ENCODE measurements at places on chromosomes 6 and 20. TPM values are rescaled to one million over a fixed set of nuclear protein-coding genes. Genes with fewer than 3 reads are reported as not detected.

GRCh38 chr6:119340796-119341487 is 8.6 kb downstream of the MAN1A1 start:
- DNase-seq = no peak

GRCh38 chr6:43744491-43744890 is 25.5 kb upstream of the VEGFA start:
- DNase-seq = no peak

DNA sequence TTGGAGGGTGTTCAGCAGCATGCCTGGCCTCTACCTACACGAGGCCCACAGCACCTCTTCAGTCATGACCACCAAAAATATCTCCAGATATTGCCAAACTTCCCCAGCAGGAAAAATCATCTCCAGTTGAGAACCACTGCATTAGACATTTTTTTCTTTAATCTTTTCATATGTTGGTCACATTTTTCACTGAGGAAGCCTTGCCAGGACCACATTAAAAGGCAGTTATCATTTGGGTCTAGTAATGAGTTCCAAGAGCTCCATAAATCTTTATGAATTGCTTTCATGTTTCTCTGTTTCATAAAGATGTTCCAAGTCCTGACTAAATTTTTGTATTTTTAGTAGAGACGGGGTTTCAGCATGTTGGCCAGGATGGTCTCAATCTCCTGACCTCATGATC is 28.8 kb downstream of the MTRES1 start:
- DNase-seq = no peak

GRCh38 chr6:163335671-163336545 is 78.6 kb upstream of the QKI start:
- DNase-seq = no peak

DNA sequence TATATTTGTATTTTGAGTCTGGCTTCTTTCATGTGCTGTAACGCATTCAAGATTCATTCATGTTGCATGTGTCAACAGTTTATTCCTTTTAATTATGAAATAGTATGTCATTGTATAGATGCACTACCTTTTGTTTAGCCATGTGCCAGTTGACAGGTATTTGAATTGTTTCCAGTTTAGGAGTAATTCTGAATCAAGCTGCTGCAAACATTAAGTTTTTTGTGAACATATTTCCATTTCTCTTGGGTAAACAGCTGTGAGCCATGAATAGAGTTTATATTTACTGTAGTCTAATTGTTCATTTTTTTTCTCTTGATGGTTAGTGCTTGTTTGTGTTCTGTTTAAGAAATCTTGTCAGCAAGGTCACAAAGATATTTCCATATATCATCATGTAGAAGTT is 142.4 kb upstream of the RIPOR2 start:
- DNase-seq = no peak

- no peak for DNase-seq
Measured at GRCh38 chr6:143536461-143536865, 24.9 kb upstream of the FUCA2 start.

GRCh38 chr6:55902796-55903195 is 27.4 kb upstream of the BMP5 start:
- no peak for DNase-seq

- no peak for DNase-seq
Measured at GRCh38 chr20:62921119-62921687, 5.1 kb downstream of the DIDO1 start.

DNA sequence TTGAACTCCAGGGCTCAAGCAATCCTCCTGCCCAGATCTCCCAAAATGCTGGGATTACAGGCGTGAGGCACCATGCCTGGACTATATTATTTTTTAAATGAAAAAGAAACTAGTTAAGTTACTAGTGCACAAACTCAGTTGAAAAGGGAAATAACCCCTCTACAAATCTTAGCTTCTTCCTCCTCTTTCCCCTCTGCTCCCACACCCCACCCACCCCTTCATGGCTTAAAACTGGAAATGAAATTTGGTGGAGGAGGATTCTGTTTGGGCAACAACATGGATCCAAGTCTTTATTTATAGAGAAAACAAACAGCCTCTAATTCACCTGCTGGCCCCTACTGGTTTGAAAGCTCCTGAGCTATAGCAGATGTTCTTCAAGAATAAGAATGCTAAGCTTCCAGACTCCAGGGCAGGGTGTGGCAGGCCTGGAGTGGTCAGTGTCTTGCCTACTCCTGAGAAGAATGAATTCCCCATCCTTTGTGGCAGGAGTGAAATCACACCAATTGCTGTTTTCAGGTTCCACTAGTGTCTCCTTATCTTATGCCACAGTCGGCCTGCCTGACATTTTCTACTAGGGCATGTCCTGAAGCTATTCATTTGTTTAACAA is 73.5 kb downstream of the ZFP64 start:
- DNase-seq = no peak

GRCh38 chr6:128630213-128630612 is 109.8 kb upstream of the PTPRK start:
- DNase-seq = no peak

DNA sequence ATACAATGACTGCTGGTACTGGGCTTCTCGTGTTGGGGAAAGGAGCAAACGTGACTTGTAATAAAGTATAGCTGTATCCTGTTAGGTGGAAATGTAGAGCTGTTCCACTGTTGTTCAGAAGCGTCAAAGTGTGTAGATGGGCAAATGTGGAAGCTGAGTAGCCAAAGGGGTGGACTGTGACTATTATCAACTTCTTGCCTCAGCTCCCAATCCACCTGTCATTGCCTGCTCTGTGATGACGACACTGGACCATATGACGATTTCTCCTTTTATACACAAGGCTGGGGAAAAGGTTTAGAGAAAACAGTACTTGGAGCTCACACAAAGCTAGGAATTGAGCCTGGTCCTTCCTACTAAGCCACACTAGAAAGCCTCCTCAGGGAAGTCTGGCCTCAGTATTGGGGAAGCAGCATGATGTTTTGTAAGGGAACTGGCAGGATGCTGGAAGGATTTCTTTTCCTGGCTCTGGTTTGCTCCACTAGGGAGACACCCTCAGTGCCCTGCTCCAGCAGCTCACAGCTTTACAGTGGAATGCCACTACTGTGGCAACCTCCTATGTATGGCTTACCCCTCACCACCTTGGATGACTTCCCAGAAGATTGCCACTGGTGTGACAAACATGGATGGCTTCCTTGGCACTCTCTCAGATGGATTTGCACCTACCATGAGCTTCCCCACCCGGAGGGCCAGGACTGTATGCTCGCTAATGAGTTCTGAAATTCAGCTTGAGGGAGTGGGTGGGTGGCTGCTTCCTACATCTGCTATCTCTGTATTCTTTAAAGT is 20.0 kb downstream of the CD164 start:
- no peak for DNase-seq

DNA sequence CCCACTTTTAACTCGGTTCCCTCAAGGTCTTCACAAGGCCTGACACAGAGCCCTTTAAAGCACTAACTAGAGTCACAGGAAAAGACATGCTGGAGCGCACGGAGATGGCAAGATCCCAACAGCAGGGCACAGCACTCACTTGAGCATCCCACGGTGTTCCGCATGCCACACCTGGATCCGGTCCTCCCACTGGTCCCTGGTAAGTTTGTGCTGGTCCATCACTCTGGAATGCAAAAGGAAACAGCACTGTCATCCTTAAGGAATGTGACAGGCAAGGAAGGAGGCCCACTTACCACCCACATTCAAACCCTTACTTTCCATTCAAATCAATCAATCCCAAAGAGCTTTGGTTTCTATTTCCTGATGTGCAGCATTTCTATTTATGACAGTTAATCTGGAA is 34.7 kb downstream of the EZR start:
- DNase-seq = peak; percentile 84

DNA sequence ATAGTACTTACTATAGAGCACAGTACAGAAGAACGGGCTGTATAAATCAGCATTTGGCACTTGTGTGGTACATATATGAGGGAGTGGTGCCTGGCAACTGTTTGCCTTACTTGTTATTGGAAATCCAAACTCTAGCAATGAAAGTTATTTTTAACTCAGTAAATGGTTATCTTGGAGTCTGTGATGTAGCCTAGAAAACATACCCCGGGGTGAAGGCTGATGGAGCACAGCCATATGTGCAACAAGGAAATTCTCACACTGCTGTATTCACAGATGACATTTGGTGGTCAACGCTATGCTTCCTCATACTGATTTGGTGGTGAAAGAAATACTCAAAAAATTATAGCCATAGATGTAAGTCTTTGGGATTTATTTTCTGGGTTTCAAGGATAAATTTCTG is 807.5 kb upstream of the FLRT3 start:
- DNase-seq = no peak

GRCh38 chr20:57762531-57763234 is 52.9 kb upstream of the PMEPA1 start:
- DNase-seq = no peak

- no peak for DNase-seq
Measured at GRCh38 chr20:38343311-38344106, 2.8 kb upstream of the LBP start.

DNA sequence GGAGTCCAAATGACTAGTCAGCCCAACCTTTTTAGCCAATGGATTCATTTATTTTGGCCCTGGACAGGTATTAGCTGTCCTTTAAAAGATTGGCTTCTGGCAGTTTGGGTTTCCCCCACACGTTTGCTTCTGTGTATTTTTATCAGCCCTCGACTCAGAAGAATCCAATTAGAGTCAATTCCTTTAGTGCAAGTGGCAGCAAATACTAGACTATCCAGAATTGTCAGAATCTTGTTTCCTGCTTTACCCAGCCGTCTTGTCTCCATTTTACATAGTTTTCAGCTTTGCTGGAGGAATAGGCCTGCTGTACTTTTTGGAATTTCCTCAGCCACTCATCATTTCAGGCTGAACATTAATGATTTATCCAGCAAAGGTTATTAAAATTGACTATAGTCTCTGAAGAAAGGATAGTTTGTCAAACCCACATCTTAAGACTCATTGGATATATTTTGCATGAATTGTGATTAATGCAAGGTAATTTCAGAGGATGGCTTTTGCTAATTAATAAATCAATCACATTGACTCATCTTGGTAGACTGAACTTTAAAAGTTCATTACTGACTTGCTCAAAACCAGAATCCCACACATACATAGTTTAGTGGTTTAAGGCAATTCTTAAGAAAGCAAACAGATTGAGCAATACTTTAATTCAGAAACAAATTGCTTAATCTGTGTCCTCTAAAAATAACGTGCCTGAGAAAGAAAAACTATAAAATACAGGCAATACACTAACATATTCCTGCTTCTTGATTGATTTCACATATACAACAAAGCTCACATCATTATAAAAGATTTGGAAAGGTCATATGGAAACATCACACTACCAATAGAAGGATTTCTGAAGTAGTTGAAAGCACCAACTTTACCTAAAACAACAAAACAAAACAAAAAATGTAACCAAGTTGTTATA is 62.9 kb upstream of the ZNF217 start:
- no peak for DNase-seq

DNA sequence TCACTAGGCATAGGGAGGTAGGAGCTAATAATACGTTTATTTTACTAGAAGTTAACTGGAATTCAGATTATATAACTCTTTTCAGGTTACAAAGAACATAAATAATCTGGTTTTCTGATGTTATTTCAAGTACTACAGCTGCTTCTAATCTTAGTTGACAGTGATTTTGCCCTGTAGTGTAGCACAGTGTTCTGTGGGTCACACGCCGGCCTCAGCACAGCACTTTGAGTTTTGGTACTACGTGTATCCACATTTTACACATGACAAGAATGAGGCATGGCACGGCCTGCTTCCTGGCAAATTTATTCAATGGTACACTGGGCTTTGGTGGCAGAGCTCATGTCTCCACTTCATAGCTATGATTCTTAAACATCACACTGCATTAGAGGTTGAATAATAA is 1.1 kb downstream of the HFE start:
- DNase-seq = no peak

GRCh38 chr6:8839626-8840025 is 404.3 kb upstream of the SLC35B3 start:
- DNase-seq = no peak

- DNase-seq = no peak
Measured at GRCh38 chr6:37382994-37383765, 29.4 kb downstream of the RNF8 start.

DNA sequence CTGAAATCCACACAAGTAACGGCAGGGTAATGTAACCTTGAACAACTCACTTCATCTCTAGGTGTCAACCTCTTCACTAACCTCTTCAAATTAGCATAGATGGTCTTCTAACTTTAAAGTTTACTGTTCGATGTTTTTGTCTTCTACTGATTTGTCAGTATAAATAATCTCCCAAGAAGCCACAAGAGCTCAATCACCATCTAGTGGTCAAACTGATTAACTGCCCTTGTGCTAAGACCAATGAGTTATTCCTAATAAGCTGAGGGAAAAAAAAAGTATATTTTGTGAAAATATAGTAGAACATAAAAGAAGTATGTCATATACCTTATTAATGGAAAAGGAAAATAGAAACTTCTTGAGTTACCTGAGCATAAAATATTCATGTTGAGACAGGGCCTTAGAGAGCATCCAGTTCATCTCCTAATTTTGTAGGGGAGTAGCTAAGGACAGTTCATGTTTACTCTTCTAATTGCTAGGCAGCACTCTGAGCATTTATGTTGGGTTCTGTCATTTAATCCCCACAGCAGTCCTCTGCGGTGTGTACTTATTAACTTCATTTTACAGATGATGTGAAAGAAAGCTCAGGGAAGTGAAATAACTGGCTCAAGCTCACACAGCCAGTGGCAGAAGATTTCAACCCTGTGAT is 317.1 kb downstream of the ESR1 start:
- peak; percentile 31 for DNase-seq

DNA sequence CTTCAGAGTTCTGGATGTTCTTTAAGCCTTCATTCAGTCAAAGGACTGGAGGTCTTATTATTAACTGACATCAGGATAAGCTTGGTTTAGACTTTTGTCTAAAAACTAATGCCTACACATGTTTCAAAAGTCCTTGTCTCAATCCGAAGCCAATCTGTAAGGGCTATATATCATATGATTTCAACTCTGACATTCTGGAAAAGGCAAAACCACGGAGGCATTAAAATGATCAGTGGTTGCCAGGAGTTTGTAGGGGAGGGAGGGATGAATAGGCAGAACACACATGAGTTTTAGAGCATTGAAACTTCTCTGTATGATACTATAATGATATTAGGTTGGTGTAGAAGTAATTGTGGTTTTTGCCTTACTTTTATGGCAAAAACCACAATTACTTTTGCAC is 1285.8 kb upstream of the CITED2 start:
- no peak for DNase-seq

GRCh38 chr6:42230345-42231321 is 13.0 kb upstream of the MRPS10 start:
- DNase-seq = no peak

The LY6G6D gene
- total RNA-seq = not detected

The FKBP5 gene
- total RNA-seq = 9.7 TPM

The CD24 gene
- total RNA-seq = 578 TPM

The MEP1A gene
- not detected for total RNA-seq

The NTSR1 gene
- 0.14 TPM for total RNA-seq

The TAF8 gene
- 13.5 TPM for total RNA-seq

The VSX1 gene
- total RNA-seq = not detected

The TMEM14C gene
- total RNA-seq = 190 TPM

The RIMS1 gene
- total RNA-seq = 0.55 TPM

The TMEM74B gene
- 4.5 TPM for total RNA-seq

The HTR1E gene
- not detected for total RNA-seq

The ETV7 gene
- total RNA-seq = 8.4 TPM

The MUC21 gene
- total RNA-seq = not detected

Data from kidney epithelial cell (primary cell).